ENCODE measurements at places on chromosomes 2 and 18.

GRCh38 chr18:57057890-57058289 lies 89.0 kb upstream of the BOD1L2 start:
- DNase-seq, result no peak

GRCh38 chr18:34606851-34607250 lies 103.2 kb upstream of the DTNA start:
- DNase-seq, result no peak

GRCh38 chr2:98009887-98010760 lies 14.4 kb upstream of the TMEM131 start:
- no peak for DNase-seq

DNA sequence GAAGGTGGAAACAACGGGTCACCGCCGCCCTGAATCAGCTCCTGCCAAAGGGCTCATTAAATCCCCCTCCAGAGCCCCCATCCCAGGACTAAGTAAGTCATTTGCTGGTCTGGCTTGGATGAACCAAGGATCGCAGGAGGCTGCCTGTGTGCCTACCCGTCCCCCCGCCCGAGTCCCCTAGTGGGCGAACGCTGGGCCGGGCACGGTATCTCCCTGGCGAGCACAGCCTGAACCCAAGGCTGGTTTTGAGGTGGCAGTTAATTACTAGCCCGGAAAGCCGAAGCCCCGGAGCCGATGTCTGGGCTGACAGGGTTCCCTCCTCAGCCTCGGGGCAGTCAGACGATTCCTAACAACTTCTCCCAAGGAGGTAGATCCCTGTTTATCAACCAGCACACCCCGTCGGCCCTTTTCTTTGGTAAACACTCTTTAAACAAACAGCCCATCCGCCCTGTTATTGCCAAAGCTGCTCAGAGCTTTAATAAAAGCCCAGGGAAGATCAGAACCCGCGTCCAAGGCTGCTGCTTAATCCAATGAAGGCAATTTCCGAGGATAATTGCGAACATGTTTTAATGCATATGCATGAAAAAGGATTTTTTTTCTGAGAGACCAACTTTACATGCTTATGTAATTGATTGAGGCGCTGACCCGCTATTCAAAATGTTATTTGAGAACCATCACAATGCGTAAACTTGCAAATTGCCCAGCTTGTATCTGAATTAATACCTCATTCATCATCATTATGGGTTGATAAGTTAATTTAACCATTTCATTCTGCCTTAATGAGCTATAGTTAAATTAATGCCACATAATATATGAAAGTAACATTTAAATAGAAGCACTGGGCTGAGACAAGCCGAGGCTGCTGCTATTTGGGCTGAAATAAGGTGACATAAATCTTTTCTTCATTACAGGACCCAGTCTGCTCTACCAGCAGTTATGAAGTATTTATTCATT lies 10.5 kb downstream of the EVX2 start:
- no peak for DNase-seq

GRCh38 chr2:225468131-225468530 lies 68.6 kb downstream of the NYAP2 start:
- DNase-seq, result no peak

GRCh38 chr2:229059331-229060033 lies 211.6 kb downstream of the PID1 start:
- DNase-seq, result no peak

DNA sequence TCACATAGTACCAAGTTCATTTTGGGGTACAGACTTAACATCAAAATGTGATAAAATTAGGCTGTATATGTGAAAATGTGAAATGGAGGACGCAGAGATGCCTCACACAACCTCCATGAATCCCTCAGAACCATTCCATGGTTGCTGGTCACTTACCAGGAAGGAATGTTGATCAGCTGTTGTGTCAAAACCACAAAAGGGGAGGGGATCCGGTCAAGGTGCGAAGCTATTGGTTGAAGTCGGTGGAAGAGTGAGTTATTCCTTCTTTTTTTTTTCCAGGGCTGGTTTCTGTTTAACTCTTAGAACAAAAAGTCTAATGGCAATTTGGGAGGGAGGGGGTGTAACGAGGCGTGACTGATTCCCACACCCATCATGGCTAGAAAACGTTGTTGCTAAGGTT lies 32.3 kb upstream of the REG3A start:
- DNase-seq, result no peak

GRCh38 chr2:172100935-172101820 lies 1.5 kb downstream of the DLX2 start:
- DNase-seq, result no peak

- no peak for DNase-seq
Observed at GRCh38 chr2:3636586-3637310, 21.3 kb upstream of the ALLC start.

DNA sequence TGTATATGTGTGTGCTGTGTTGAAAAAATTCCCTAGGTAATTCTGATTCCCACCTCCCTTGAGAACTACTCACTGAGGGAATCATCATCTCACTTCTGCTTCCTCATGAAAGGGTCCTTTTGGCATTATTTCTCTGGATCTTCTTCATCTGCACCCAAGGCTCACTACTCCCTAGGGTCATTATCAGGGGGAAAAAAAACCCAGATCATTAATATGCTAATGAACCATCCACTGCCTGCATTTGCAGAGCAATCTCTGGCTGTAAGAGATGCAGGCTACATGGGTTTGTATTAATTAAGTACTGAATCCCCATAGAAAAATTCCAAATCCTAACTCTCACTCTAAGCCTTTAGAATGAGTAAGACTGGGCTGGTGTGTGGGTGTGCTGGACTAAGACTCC lies 68.0 kb upstream of the IGFBP5 start:
- DNase-seq, result no peak

GRCh38 chr2:120905824-120906571 lies 170.3 kb downstream of the GLI2 start:
- DNase-seq, result no peak

DNA sequence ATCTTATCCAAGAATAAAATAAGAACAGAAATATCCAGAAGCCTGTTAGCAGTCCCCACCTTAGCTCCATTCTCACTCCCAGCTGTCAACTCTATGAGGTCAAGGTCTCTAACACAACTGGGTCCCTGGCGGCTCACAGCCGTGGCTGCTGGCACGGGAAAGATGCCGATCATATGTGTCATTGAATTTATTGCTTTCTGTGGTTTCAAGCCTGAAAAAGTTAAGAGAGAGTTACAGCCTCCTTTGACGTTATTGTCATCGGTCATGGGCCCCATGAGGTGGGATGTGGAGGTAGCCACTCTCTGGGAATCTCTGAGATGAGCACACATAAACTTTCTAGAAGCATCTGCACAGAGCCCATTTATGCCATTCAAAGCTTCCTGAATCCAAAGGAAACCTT lies 28.7 kb upstream of the CABLES1 start:
- no peak for DNase-seq

GRCh38 chr2:121520641-121520994 lies 10.1 kb upstream of the RNU4ATAC start:
- DNase-seq, result no peak

- no peak for DNase-seq
Observed at GRCh38 chr2:200618590-200619021, 32.8 kb downstream of the AOX1 start.

DNA sequence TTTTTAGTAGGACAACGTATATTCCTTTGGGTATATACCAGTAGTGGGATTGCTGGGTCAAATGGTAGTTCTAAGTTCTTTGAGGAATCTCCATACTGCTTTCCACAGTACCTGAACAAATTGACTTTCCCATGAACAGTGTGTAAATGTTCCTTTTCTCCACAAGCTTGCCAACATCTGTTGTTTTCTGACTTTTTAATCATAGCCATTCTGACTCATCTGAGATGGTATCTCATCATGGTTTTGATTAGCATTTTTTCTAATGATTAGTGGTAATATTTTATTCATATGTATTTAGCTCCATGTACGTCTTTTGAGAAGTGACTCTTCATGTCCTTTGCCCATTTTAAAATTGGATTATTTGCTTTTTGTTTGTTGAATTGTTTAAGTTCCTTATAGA lies 58.4 kb upstream of the CERS6 start:
- DNase-seq, result no peak

- DNase-seq, result no peak
Observed at GRCh38 chr2:194345347-194345746, 1311.7 kb upstream of the SLC39A10 start.

DNA sequence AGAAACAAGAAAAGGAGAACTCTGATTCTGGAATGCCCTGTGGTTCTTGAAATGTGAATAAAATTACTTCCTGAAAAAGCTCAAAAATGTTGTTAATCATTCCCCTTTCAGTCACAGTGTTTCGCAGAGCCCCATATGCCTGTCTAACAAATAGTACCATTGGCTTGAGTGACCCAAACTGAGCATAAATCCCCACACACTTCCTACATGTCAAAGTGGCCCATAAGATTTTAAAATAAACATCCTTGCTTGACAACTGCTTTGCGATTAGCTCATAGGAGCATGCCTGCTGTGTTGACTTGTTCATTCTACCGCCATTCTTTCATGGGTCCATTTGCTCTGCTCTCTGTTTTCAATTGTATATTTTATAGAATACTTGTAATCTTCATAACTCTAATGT lies 377.8 kb upstream of the SMIM21 start:
- DNase-seq, result no peak

- DNase-seq, result no peak
Observed at GRCh38 chr2:112646102-112646719, 472 bp downstream of the SLC20A1 start.

DNA sequence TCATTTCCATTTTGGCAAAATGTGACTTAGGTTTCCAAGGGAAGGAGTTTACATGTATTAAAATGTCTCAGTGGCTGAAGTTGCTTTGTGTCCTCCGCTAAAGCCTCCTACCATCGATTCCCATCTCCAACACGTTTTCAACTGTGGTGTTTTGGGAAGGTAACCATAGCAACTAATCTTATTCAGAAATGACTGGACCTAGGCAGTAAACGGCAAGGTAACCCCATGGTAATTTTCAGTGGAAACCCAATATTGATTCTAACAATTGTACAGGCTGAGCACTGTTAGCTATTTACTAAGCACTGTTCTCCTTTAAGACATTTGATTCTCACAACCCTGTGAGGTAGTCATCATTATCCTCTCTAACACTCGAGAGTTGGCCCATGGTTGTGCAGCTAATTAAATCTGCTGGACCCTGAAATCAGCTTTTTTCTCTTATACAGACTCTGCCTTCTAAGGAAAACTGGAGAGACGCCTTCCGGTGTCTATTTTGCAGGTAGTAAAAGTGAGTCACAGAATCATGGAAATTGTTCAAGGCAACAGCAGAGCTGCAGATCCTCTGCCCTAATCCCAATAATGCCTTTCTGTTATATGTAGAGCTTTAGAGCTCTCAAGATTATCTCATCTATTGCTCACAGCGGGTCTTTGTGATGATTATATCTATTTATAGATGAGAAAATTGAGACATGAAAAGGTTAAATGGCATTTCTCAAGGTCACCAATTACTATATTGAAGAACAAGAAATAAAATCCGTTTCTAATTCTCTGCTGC lies 36.2 kb downstream of the FASTKD2 start:
- DNase-seq, result no peak

DNA sequence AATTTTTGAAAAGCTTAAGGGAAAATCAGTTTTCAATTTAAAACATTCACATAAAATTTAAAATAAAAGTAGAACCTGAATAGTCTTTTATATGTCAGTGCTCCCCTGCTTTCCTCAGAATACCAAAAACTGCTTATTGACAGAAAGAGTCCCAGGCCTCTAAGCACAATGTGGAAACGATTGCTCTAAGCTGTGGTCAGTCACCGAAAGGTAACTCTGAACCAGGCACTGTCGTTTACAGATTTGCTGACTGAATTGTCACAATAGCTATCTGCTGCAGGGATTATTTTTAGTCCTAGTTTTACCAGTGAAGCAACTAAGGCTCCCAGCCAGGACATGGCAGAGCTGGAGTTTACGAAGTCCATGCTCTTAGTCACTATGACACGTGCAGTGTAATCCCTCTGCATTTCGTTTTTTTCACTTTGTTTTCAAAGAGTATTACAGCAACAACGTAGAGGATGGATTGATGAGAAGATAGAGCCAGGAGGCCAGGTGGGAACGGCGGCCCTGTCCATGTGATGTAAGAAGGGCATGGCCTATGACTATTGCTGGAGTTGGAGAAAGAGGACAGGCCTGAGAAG lies 28.1 kb upstream of the TMEM247 start:
- DNase-seq, result no peak

GRCh38 chr2:167966937-167967913 lies 280.2 kb downstream of the STK39 start:
- DNase-seq, result no peak

GRCh38 chr2:9781252-9781651 lies 62.0 kb upstream of the TAF1B start:
- DNase-seq, result no peak

DNA sequence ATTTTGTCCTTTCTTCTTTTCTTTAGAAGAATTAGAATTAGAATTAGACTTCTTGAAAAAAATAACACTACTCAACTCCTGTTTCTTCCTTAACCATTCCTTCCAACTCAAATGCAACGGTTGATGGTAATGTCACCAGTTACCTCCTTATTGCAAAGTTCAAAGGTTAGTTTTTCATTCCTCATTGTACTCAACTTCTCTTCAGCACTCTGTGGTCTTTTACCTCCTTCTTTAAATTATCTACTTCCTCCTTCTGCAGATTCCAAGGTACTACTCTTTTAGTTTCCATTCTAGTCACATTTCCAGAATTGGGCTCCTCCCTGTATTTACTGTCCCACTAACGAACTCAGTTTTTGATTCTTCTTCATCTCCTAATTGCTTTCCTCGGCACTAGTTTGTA lies 700.7 kb downstream of the SATB2 start:
- no peak for DNase-seq

DNA sequence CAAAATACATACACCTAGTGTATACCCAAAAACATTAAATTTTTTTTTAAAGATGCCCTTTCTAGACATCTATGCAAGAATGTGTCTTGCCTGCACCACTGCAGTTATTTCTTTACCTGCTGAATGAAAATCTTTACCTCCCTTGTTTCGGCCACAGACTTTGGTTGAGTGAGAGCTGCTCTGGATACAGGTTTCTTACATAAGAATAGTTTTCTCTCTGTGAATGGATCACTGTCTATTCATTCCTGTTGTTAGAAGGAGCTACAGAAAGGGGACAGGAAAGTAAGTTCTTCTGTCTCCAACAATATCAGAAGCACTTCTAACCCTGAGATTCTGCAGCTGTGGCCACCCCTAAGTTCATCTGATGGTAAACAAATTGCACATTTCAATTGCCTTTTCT lies 113.0 kb upstream of the CDCA7 start:
- DNase-seq, result no peak

GRCh38 chr18:51153659-51154371 lies 43.7 kb downstream of the MEX3C start:
- DNase-seq, result no peak

Data from NCI-H2029 treated with DMSO at 0.1 percent for 48 hours (cell line).